K562 (cell line): ENCODE measurements at places on chromosomes 5 and 9. TPM values are rescaled to one million over a fixed set of nuclear protein-coding genes. Genes with fewer than 3 reads are reported as not detected.

The FOXD4L4 gene
- total RNA-seq, result 0.11 TPM in 1 of 2 replicates, not detected in the other

The CDX1 gene
- total RNA-seq, result 0.16 TPM in 1 of 2 replicates, not detected in the other

The WWC1 gene
- total RNA-seq, result 0.42 and 0.60 TPM in 2 replicates

The RNF180 gene
- not detected in 2 replicates for total RNA-seq

The PCDHB5 gene
- not detected in 2 replicates for total RNA-seq

The BASP1 gene
- 0.18 and 0.22 TPM in 2 replicates for total RNA-seq

The PCDHAC1 gene
- total RNA-seq, result not detected in 2 replicates

The DMGDH gene
- total RNA-seq, result 0.51 and 0.58 TPM in 2 replicates

The LOX gene
- 0.09 and 0.34 TPM in 2 replicates for total RNA-seq

The PCDHA1 gene
- total RNA-seq, result not detected in 2 replicates

The MRPS27 gene
- total RNA-seq, result 96.7 and 97.6 TPM in 2 replicates

The YIPF5 gene
- 26.7 and 27.4 TPM in 2 replicates for total RNA-seq

The EQTN gene
- not detected in 2 replicates for total RNA-seq

The GRIA1 gene
- total RNA-seq, result not detected in 2 replicates

The PLCXD3 gene
- 0.02 TPM in 1 of 2 replicates, not detected in the other for total RNA-seq
